Stimulated activated CD8-positive, alpha-beta memory T cell treated with anti-CD3 and anti-CD28 coated beads, Interleukin-4, amount 100 ng/mL, for 1 hour (primary cell): ENCODE measurements at places on chromosomes 16 and 17.

DNA sequence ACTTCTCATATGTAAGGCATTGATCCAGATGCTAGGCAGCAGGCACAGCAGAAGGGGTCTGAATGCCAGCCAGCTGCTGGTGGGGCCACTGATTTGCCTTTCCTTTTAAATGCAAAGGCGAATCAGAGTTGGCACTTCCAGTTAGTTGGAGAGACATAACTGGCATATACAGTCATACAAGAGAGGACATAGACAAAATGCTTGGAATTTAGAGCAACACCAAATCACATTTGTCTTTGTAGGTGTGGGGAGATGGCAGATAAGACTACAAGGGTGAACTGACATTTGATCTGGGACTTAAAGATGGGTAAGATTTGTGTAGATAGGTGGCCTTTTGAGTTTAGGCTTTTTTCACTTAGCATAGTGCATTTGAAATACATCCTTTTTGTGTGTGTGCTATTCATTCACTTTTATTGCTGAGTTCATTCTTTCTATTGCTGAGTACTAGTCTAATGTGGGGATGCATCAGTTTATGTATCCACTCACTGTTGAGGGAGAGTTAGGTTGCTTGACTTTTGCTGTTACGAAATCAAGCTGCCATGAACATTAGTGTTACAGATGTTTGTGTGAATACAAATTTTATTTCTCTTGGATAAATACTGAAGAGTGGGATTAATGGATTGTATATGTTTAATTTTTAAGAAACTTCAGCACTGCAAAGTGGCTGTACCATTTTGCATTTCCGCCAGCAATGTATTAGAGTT is 74.1 kb downstream of the SPECC1 start:
- no peak for DNase-seq

DNA sequence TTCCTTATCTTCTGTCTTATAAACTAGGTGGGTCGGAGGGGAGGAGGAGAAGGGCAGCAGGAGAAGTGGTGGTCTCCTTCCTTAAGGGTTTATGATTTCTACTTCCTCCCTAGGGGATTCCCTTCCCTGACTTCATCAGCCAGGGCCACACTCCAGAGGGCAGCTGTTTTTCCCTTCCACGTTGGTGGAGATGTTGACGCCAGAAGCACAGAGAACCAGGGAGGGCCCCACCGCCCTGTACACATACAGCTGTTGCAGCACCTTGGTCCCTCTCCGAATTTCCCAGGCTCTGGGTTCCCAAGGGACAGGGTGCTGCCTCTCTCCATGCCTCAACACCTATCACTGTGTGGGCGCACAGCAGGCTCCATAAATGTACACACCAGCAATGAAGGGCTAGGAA is 5.6 kb upstream of the SLC6A4 start:
- DNase-seq = no peak

GRCh38 chr17:61376931-61377838 is 22.5 kb upstream of the TBX2 start:
- DNase-seq = no peak

DNA sequence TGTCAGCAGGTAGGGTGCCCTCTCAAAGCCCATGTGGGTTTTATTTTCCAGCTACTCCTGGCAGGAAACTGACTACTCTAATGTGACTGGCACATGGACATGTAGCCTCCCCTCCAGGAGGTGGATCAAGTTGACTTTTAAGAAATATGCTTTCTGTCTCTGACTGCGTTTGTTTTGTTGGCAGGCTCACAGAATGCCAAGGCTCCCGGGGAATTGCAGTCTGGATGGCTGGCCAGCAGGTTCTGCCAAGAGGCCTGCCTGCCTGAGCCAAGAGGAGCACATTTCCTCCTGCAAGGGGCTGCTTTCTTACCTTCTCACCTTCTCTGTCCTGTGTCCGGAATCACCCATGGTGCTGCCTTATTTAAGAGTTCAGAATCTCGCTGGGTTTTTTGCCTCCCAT is 217.3 kb upstream of the ERCC4 start:
- no peak for DNase-seq

DNA sequence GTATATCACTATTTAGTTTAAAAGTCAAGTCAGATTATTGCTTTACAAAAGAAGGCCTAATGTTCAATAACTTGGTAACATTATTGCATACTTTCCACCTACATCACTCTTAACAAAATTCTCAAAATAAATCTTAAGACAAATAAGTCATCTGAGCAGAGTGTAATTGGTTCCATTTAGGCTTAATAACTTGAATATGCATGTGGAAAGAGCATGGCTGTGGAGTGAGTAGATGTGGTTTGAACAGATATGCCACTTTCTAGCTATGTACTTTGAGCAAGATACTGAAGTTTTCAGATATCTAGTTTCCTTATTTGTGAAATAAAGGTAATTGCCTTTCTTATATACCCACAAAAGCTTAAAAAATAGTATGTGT is 6.7 kb upstream of the EVI2A start:
- DNase-seq = no peak

GRCh38 chr17:31200287-31200686 is 96.8 kb downstream of the OMG start:
- DNase-seq = no peak

- peak; percentile 49 for DNase-seq
These were observed at the start of gene ACSF2 for GRCh38 chr17:50425682-50426471. ACSF2 (plus strand) TSS chr17:50426218; CDS start chr17:50426262, 44 bp downstream.

DNA sequence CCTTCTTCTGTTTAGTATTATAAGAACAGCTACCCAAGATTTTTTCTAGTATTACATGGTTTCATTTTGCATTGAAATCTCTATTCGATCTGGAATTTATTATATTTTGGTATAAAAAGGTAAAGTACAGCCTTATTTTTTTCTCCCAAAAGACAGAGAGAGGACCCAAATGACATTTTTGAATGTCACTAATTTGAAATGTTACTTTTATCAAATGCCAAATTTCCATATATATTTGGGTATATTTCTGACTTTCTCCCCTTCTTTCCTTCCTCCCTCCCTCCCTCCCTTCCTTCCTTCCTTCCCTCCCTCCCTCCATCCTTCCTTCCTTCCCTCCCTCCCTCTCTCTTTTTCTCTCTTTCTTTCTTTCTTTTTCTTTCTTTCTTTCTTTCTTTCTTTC is 6.2 kb upstream of the CHP2 start:
- no peak for DNase-seq

GRCh38 chr17:57405491-57406072 is 149.3 kb downstream of the MSI2 start:
- DNase-seq = no peak

- DNase-seq = peak; percentile 21
These were observed at the start of gene STX1B for GRCh38 chr16:31010585-31011325. STX1B (minus strand) TSS chr16:31010638; CDS start chr16:31010396, 242 bp downstream.

- DNase-seq = no peak
These were observed 16.3 kb downstream of the MAPT start for GRCh38 chr17:45910667-45911066.

- no peak for DNase-seq
These were observed 80.1 kb downstream of the ABCC6 start for GRCh38 chr16:16143038-16143763.

GRCh38 chr16:60811051-60811608 is 1225.1 kb downstream of the CDH8 start:
- no peak for DNase-seq

- no peak for DNase-seq
These were observed 605.5 kb upstream of the SALL1 start for GRCh38 chr16:51756447-51757123.

- DNase-seq = no peak
These were observed 9.4 kb downstream of the C16orf89 start for GRCh38 chr16:5056352-5056751.

- DNase-seq = no peak
These were observed 29.7 kb downstream of the CHCT1 start for GRCh38 chr17:60451965-60452364.

- no peak for DNase-seq
These were observed 880 bp downstream of the SARM1 start for GRCh38 chr17:28372203-28372944.

- no peak for DNase-seq
These were observed 1.3 kb downstream of the GPATCH8 start for GRCh38 chr17:44501866-44502375.

- DNase-seq = no peak
These were observed 10.3 kb upstream of the FZD2 start for GRCh38 chr17:44546671-44547606.
